GM04504 (cell line): ENCODE measurements at places on chromosomes 13 and 19.

GRCh38 chr13:71912524-71912923 lies 45.5 kb upstream of the DACH1 start:
- DNase-seq = peak; percentile 1

DNA sequence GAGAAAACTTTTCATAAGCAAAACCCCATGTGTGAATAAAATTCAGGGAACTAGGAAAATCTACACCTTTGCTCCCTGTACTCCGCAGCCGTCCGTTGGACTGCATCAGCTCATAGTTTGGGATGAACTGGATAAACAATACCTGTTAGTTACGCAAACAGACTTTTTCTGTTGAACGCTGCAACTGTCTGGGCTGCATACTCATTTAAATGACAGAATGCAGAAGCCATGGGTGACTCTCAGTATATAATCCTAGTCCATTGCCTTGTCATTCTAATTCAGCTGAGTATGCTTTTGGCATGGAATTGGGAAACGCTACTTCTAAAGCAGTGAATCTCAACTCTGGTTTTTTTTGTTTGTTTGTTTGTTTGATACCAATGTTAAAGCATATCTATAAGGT lies 151.6 kb downstream of the SLITRK1 start:
- no peak for DNase-seq

GRCh38 chr13:66665991-66666390 lies 564.1 kb downstream of the PCDH9 start:
- DNase-seq = peak; percentile 41

DNA sequence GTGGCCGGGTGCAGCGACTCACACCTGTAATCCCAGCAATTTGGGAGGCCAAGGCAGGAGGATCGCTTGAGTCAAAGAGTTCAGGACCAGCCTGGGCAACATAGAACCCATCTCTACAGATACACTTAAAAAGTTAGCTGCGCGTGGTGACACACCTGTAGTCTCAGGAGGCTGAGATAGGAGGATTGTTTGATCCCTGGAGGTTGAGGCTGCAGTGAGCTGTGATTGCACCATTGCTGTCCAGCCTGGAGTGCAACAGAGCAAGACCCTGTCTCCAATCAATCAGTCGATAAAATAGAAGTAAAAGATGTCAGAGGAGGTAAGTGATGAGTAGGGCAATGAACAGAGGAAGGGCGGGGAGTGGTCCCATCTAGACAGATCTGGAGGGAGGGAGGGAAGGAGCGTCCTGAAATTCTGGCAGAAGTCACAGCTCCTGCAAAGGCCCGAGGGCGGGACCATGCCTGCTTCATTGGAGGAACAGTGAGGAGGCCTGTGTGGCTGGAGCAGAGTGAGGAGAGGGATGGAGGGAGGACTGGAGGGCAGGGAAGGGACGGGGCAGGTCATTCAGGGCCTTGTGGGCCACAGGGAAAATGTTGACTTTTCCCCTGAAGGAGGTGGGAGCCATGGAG lies 9.7 kb downstream of the SMIM24 start:
- DNase-seq = no peak

DNA sequence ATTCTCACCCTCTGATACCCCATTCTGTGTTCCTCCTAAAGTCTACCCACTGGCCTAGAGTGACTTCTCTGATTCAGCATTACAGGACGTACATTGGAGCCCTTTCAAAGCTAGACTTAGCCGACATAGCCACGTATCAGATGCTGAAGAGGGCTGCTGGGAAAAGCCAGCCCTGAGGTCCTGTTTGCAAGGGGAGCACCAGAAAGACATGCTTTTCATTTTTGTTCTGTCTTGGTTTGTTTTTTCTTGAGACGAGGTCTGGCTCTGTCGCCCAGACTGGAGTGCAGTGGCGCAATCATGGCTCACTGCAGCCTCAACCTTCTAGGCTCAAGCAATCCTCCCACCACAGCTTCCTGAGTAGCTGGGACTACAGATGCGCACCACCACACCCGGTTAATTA lies 6.3 kb upstream of the ZSWIM4 start:
- peak; percentile 51 for DNase-seq

- no peak for DNase-seq
Measured at GRCh38 chr19:11361037-11361770, 6.0 kb downstream of the PLPPR2 start.

DNA sequence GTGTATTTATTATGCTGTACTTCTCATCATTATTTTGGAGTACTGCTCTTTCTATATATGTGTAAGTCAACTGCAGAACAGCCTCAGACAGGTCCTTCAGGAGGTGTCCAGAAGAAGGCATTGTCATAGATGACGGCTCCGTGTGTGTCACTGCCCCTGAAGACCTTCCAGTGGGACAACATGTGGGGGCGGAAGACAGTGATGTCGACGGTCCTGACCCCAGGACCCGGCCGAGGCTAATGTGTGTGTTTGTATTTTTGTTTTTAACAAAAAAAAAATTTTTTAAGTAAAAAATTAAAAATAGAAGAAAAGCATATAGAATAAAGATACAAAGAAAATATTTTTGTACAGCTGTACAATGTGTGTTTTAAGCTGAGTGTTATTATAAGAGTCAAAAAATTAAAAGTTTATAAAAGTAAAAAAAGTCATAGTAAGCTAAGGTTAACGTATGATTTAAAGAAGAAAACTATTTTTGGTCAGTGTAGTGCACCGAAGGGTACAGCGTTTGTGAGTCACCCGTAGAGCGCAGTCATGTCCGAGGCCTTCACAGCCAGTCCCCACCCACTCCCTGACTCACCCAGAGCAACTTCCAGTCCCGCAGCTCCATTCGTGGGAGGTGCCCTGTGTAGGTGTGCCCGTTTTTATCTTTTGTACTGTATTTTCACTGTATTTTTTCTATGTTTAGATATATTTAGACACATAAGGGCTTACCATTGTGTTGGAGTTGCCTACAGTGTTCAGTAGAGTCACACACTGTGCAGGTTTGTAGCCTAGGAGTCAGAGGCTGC lies 42.2 kb upstream of the SPACA7 start:
- DNase-seq = no peak

GRCh38 chr13:108558489-108558888 lies 70.9 kb upstream of the MYO16 start:
- DNase-seq = no peak

DNA sequence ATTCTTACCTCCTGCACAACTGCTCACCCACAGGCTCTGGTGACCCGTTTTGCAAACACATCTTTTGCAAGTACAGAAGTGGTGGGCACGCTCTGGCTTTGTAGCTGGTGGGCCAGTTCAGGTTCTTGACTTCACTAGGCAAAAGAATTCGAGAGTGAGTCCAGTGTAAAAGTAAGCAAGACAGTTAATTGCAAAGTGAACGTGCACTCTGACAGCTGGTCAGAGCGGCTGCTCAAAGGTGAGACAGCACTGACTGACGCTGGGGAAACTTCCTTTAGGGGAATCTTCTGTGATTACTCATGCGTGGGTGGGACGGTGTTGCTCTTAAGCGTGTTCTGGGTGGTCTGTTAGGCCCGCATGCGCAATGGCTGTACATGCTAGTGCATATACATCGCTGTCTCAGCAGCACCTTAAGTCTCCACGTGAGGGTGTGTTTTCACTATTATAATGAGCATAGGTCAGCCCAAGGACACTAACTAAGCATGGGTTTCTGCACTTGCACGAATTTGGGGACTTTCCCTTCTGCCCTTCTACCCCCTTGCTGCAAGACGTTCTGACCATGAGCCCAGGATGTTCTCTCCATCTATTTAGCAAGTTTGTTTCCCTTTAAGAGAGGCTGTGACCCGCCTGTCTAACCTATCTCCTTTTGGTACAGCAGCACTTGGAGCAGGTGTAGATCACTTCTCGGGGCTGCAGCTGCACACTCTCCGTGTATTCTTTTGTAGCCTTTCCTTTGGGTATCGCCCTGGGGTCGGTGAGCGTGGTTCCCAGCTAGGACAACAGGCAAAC lies 30.2 kb upstream of the CD33 start:
- DNase-seq = no peak

- DNase-seq = no peak
Measured at GRCh38 chr13:28723806-28724205, 5.0 kb upstream of the SLC46A3 start.

- no peak for DNase-seq
Measured at GRCh38 chr13:27266917-27267316, 3.7 kb upstream of the RASL11A start.

- DNase-seq = no peak
Measured at GRCh38 chr19:18435178-18435841, 2.6 kb downstream of the ISYNA1 start.

- DNase-seq = no peak
Measured at GRCh38 chr19:49544154-49544553, 16.4 kb downstream of the RCN3 start.

GRCh38 chr19:46218160-46218559 lies 11.4 kb upstream of the IGFL1 start:
- no peak for DNase-seq

DNA sequence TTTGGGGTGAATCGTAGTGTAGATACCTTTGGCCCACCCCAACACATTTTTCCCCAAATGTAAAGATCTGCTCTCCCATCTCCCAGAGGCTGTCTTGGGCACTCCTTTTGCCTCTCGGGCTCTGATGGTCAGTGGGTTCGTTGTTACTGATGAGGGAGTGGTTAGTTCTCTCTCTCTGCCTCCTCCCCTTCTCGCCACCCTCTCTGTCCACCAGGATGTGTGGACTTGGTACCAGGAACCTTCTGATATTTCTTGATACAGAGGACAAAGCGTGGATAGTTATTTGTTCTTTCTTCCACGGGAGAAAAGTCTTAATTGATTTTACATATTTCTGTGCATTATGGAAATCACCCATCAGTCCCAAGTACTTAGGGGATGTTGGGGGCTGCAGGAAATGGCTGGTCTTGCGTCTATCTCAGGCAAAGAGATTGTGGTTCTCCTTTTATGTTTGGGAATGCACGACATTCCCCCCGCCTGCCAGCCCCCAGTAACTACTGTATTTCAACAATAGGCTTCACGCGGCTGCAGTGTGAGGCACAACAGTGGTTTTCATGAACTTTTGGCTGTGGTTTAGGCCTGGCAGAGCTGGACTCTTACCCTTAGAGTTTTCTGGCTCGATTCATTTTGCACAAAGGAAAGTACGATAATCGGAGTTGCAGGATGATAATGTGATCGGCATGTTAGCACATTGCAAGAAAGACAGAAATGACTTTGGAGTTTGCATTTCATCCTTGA lies 79.0 kb upstream of the ZNF536 start:
- no peak for DNase-seq

GRCh38 chr19:18417250-18418028 lies 1.8 kb upstream of the SSBP4 start:
- DNase-seq = peak; percentile 62

DNA sequence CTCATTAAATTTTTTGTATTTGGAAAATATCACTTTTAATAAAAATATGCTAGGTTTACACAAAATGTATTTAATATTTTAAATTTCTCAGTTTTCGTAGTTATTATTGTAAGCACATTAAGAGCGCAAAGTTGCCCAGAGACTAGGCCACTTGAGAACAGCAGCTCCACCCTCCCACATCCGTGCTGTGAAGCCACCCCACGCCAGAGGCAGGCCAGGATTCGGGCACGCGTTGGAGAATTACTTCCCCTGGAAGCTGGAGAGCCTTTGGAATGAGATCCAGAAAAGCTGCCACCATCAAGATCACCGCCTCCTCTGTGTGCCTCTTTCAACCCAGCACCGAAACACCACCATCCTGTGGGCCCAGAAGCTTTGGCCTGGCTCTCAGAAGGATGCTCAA lies 41.0 kb upstream of the SPACA7 start:
- no peak for DNase-seq

DNA sequence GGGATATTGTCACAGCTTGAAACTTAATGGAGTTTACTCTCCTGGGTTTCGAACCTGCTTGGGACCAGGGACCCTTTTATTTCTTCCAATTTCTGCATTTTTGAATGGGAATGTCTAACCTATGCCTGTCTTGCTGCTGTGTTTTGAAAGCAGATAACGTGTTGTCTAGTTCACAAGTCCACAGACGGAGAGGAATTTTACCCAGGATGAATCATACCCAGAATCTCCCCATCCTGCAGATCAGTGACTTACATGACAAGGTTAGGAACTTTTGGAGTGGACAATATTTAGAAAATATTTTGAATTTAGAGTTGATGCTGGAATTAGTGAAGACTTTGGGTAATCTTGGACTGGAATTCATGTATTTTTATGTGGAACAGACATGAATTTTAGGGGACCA lies 68.6 kb upstream of the RFXAP start:
- DNase-seq = no peak

- DNase-seq = no peak
Measured at GRCh38 chr13:67184247-67184646, 45.9 kb downstream of the PCDH9 start.

DNA sequence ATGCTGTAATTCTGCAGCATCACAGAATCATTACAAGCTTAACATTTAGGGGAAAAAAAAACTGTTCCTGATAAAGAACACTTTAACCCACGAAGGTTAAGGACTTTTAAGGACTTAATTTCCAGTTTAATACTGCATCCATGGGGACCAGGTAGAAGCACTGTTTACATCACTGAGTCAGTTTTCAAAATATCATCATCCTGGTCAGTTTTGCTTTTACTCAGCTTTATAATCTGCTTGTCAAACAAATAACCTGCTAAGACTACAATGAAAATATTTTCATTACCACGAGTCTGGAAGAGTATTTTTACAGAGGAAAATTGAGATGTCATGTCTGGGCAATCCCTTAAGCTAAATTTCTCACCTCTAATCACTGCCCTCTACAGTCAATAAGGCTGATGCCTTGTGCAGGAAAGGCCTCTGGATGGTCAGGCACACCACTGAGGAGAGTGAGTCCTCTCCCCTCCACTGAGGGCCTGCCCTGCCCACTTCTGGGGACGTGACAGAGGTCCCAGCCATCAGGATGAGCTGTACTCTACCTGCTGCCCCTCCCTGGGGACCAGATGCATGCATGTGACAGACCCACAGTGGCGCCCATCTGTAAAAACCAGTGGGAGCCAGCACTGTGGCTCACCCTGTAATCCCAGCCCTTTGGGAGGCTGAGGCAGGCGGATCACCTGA lies 31.0 kb downstream of the FOXO1 start:
- no peak for DNase-seq

DNA sequence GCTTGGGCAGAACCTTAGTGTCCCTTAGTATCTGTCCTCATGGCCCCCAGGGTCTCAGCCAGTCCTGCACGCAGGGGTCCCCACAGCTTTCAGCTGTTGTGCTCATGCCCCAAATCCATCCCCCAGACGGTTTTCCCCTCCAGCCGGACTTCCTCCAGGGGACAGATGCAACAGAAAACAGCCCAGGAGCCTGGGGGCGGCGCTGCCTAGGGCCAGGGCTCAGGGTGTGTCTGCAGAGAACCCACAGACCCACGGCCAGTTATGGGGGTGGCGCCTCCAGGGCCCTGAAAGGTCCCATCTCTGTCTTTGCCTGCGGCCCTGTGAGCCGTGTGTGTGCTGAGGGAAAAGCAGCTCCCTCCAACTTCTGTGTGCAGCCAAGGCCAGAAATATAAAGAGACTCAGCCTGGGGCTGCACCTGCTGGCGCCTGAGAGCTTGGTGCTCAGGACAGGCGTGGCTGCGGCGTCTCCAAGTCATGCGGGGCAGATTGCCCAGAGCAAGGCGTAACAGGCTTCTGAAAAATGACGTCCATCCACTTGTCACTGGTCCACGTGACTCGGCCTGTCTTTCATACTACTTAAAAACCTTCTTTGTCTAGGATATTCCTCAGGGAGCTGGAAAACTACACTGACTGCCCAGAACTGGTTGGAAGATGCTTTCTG lies 22.1 kb upstream of the F7 start:
- no peak for DNase-seq

GRCh38 chr13:73129023-73129422 lies 70.2 kb downstream of the KLF5 start:
- DNase-seq = no peak

GRCh38 chr13:109610517-109610916 lies 175.9 kb downstream of the IRS2 start:
- no peak for DNase-seq

GRCh38 chr13:38965281-38965680 lies 25.4 kb downstream of the STOML3 start:
- DNase-seq = no peak
